Thymus (tissue), 14 donors: ENCODE measurements at places on chromosomes 16 and 17.

DNA sequence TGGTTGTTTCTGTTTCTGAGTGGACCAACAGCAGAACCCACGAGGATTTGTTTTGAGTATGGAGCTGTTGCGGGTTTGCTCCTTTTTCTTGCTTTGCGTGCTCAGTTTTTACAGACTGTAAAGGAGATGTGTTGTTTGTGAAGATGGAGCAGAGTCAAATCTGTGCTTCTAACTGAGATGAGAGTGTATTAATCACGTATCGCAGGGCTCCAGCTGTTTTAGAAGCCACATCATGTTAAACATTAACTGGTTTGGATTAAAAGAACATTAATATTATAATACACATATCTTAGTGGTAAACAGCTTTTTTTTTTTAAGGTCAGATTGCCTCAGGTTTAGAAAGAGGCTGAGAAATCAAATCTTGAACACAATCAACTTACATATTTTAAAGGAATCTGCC, 69.4 kb downstream of the YPEL2 start:
- no peak for DNase-seq

DNA sequence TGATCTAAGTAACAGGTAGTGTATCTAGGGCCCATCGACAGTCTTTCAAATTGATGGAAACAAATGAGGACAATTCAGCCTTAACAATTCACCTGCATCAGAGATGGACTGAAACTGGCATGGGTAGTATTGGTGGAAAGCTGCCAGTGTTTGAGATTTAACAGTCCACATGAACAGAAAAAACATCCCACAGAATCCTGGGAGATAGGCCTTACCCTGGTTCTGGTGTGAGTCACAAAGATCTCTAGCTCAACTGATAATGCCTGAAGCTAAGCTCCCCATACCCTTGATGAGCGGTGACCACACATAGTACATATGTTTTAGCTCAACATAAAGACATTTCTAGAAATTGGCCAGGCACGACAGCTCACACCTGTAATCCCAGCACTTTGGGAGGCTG, 21.9 kb downstream of the CRK start:
- no peak for DNase-seq

GRCh38 chr17:855569-855968, 73.4 kb downstream of the MRM3 start:
- DNase-seq = no peak

GRCh38 chr17:63639125-63639524, 16.9 kb downstream of the MAP3K3 start:
- DNase-seq = no peak

DNA sequence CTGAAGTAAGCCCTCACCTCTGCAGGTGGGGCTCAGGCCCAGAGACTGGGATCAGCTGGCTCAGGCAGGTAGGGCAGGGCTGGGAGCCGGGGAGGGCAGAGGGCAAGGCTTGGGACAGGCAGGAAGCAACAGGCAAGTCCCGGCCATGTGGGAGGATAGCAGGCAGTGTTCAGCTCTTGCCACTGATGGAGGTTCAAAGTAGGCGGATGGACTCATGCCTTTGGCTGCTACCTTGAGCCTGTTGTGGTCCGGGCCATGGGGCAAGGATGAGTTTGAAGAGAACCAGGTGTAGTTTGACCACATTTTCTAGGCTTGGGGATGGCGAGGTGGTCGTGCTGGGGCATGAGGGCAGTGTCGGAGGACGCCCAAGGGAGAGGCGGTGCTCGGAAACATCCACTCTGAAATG, 2.7 kb downstream of the PRCD start:
- no peak for DNase-seq

DNA sequence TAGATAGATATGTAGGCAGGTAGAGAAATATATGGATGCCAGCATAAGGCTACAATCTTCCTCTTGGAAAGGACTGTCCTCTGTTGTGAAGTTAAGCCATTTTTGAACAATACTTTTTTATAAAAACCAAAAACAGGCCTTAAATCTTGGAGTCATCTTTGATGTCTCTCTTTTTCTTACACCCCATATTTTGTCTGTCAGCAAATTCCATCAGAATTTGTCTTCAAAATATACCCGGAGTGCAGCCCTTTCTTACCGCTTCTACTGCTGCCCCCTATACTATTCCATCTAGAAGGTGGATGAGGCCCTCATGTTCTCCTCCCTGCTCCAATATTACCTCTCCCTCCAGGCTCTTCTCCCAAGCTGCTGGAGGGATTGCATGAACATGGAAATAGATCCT, 326.5 kb downstream of the HAPSTR1 start:
- no peak for DNase-seq
